ENCODE measurements at places on chromosomes 7 and 10. TPM values are rescaled to one million over a fixed set of nuclear protein-coding genes. Genes with fewer than 3 reads are reported as not detected.

DNA sequence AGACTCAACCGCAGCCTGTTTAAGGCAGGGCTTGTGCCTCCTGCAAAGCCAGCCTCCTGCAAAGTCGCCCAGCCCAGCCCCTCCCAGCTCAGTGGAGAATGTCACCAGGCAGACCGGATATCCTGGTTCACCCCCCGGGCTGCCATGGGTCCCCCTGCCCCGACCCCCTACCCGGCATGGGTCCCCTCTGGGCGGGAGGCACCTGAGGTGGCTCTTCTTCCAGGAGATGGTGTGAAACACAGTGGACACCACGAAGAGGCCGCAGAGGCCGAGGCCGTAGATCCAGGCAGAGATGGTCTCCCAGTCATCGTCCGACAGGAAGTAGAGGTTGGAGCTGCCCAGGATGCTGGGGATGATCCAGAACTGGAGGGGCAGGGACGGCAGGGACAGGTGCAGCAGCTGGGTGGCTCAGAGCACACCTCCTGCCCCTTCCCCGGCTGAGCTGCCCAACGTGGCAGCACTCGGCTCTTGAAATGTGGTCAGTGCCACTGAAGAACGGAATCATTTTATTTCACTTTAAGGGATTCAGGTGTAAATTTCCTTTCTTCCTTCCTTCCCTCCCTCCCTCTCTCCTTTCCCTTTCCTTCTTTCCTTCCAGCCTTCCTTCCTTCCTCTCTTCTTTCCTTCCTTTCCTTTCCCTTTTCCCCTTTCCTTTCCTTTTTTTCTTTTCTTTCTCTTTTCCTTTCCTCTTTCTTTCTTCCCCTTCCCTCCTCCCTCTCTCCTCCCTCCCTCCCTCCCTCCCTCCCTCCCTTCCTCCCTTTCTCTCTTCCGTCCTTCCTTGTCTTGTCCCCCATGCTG is 36.7 kb upstream of the RADIL start:
- no peak for DNase-seq

DNA sequence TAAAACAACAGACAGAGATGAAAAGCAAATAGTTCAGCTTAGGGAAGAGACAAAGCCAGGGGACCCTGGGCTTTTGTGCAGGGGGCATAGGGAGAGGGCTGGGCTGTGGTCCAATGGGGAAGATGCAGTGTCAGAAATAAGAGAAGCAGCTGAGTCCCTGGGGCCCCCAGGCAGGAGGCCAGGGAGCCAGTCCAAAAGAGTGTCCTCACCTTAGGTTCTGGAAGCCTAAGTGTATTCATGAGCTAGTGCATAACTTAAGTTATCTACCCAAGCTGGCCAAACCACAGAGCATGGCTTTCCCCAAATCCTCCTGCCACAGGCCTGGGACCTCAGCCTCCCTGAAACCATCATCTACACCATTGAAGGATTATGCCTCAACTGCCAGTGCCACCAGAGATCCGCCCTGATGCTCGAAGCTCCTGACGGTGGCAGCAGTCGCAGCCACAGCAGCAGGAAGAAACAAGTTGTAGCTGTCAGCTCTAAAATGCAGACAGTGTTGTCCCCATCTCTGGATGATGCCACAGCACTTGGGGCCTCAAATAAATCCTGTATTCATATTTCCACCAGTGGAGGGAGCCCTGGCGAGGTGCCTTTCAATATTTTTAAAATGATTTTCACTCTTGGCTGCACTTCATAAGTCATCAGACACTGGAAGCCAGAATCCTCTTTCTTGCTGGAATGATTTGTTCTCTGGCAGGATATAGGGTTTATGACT is 574.6 kb downstream of the GRID1 start:
- no peak for DNase-seq

CFAP58 gene
- total RNA-seq, result 0.12 TPM

DNA sequence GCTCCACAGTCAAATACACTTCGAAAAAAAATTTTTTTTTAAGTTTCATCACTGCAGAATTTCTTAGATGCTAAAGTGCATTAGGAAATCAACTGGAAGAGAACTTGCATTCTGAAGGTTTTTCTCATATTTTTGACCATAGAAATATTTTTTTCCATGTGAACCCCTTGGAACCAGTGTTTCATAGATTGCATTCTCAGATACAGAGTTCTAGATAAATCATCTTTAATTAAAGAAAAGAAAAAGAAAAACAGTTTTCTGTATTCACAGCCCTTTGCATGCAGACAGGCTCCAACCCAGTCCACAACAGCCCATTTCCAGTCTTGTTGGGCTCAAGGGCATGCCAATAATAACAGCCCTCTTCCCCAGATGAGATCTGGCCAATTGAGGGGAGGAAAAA is 75.5 kb upstream of the RPA3 start:
- no peak for DNase-seq

- DNase-seq, result no peak
These were observed 5.5 kb upstream of the OPN4 start for GRCh38 chr10:86648704-86649427.

DNA sequence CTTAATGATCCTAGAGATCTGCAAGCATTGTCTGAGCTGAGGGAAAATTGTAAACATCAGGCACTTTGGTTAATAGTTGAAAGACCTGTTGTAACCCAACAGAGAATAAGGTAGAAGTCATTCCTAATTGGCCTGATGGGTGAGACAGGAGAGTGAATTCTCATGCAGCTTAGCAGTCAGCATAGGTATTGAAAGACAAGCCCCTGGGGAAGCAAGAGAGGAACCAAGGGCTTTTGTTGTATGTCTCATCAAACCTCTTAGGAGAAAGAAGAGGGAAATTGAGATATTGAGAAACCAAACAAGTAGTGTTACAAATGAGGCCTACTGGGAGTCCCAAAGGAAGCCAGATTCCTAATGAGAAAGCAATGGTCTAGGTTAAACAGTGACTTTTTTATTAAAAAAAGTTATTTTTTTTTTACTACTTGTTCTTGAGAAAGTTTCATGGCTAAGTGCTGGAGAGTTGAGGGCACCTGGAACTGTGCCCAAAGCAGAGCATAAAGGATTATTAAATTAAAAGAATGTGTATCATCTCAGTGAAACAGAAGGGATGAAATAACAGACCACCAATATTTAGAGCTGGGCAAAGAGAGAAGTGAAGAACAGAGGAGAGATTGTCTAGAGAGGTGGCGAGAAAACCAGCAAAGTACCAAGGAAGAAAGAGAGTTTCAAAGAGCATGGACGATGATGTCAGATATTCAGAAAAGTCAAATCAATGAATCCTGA is 168.9 kb downstream of the CDK14 start:
- no peak for DNase-seq

PCLO gene
- 7.4 TPM for total RNA-seq

INA gene
- total RNA-seq, result 0.40 TPM

SFRP5 gene
- total RNA-seq, result 584 TPM

GRCh38 chr10:77455561-77455960 is 182.0 kb downstream of the KCNMA1 start:
- no peak for DNase-seq

- no peak for DNase-seq
These were observed 731 bp upstream of the CRPPA start for GRCh38 chr7:16422103-16422435.

- no peak for DNase-seq
These were observed 505.1 kb downstream of the INHBA start for GRCh38 chr7:41197769-41198168.

GRCh38 chr7:110704225-110704624 is 386.7 kb upstream of the LRRN3 start:
- no peak for DNase-seq

DNA sequence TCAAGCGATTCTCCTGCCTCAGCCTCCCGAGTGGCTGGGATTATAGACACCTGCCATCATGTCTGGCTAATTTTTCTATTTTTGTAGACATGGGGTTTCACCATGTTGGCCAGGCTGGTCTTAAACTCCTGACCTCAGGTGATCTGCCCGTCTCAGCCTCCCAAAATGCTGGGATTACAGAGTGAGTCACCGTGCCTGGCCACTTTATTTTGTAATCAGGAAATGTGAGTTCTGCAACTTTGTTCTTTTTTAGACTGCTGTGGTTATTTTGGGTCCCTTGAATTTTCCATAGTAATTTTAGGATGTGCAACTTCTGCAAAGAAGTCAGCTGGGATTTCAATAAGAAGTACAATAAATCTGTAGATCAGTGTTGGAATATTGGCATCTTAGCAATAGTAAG is 96.8 kb downstream of the CYTH3 start:
- no peak for DNase-seq

SEMA3E gene
- 19.8 TPM for total RNA-seq

Data from mucosa of gallbladder (tissue), 1 donor.